ENCODE measurements at places on chromosomes 7 and 10.

DNA sequence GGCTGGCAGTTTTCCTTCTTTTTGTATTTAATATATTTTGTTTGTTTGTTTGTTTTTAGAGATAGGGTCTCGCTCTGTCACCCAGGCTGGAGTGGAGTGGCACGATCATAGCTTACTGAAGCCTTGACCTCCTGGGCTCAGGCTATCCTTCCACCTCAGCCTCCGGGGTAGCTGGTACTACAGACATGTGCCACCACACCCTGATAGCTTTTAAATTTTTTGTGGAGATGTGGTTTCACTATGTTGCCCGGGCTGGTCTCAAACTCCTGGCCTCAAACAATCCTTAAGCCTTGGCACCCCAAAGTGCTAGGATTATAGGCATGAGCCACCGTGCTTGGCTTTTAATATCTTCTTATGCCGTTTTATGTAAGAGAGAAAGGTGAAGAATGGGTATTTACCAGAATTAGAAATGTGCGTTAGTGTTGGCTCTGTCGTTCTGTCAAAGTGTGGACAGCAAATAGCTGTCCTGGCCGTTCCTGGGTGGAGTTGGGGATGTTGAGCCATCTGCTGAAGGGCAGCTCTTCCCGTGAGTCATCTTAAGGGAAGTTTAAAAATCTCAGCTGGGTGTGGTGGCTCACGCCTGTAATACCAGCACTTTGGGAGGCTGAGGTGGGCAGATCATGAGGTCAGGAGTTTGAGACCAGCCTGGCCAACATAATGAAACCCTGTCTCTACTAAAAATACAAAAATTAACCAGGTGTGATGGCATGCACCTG is 14.8 kb downstream of the OGDH start:
- DNase-seq = no peak

- no peak for DNase-seq
Observed at GRCh38 chr10:26944261-26944882, 83.6 kb upstream of the ABI1 start.

DNA sequence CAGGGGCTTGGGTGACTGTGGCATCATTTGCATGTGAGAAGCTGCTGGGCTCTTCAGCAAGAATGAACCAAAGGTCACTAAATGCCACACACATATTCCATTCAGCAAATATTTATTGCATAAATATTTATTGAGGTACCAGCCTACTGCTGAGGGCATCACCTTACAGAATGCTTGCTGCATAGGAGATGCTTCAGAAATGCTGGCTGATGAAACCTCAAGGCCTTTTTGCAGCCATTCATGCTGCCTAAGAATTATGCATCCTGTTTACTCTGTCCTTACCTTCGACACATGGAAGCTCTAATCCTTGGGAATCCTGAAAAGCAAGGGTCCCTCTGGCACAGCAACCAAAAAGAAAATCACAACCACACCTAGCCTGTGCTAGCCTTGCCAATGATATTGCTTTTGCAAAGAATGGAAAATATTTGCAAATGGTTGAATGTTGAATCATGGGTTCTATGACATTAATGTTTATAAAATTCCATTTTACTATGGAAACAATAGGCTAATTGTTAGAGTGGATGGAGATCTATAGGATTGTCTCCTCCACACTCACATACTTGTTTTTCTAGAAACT is 79.6 kb downstream of the PCGF5 start:
- no peak for DNase-seq

DNA sequence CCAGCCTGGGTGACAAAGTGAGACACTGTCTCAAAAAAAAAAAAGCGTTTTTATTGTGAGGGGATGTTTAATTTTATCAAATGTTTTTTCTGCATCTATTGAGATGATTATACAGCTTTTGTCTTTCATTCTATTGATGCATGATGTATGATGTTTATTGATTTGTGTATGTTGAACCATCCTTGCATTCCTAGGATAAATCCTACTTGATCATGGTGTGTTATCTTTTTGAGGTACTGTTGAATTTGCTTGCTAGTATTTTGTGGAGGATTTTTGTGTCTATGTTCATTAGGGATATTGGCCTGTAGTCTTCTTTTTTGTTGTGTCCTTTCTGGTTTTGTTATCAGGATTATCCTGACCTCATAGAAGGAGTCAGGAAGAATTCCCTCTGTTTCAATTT is 22.3 kb upstream of the PLA2G12B start:
- no peak for DNase-seq

GRCh38 chr10:51425431-51425830 is 274.0 kb downstream of the CSTF2T start:
- no peak for DNase-seq

DNA sequence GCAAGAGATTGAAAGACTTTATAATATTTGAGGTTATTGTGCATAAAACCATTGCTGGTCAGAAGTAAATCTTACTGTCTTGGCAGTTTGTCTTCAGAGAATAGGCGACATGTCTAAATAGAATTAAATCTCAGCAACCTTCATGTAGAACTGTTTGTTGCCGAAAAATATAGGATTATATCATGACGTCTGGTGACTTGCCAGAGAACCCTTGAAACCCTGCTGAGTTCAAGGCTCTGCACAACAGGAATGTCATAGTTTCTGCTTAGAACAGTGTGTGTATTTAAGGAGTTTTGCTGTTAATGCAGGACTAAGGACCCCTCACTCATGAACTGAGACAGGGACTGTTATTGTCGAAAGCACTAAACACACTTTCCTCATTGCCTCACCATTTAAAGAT is 206.4 kb upstream of the ETV1 start:
- DNase-seq = no peak

DNA sequence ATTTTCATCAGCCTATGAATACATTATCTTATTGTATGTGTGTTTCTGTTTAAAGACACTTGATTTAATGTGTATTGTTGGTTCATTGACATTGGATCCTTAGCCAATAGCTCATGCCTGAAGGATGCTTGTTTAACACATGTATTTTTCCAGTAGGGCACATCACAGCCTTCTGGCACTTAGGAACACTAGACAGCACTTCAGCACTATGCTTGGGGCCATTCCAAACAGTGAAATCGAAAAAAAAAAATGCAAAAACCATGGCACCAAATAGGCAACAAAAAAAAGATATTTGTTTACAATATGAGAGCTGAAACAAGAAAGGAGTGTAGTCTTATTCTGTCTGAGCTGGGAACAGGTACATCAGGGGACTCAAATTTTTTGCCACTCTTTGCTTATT is 262.8 kb downstream of the SLC25A13 start:
- DNase-seq = peak; percentile 97

DNA sequence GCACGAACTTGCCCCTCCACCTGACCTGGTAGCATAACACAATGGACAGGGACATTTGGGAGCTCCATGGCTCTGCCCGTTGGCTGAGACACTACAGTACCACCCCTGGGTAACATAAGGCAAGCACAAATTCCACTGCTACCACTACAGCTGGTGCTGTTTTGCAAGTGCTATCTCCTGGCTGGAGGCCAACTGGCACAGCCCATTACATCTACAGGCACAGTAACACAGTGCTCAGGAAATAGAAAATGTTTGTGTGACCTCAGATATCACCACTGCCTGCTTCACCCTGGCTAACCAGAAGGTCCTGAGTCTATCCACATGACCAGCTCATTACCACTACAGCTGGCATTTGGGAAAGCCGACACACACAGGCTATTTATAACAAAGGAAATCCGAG is 631.1 kb upstream of the MBL2 start:
- no peak for DNase-seq

GRCh38 chr7:2945171-2945570 is 98.5 kb downstream of the CARD11 start:
- DNase-seq = no peak

GRCh38 chr10:113267619-113268562 is 285.0 kb upstream of the HABP2 start:
- no peak for DNase-seq

DNA sequence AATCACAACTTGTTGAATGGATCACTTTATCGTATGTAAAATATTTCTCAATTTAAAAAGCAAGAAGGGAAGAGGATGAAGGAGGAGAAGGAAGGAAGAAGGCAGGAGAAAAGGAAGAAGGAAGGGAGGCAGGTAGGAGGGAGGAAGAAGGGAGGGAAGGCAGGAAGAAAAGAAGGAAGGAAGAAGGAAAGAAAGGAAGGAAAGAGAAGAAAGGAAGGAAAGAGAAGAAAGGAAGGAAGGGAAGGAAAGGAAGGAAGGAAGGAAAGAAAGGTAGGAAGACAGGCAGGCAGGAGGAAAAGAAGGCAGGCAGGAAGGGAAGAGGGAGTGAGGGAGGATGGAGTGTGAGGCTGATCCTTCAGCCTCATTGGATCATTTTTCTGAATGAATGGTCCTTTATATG is 145.5 kb downstream of the MYOF start:
- DNase-seq = no peak

GRCh38 chr7:33128990-33129805 is at the start of gene BBS9:
Gene BBS9, plus strand, starts transcription at chr7:33129564. Its CDS starts 16,689 bp downstream, at chr7:33146253.
- DNase-seq = peak; percentile 83

DNA sequence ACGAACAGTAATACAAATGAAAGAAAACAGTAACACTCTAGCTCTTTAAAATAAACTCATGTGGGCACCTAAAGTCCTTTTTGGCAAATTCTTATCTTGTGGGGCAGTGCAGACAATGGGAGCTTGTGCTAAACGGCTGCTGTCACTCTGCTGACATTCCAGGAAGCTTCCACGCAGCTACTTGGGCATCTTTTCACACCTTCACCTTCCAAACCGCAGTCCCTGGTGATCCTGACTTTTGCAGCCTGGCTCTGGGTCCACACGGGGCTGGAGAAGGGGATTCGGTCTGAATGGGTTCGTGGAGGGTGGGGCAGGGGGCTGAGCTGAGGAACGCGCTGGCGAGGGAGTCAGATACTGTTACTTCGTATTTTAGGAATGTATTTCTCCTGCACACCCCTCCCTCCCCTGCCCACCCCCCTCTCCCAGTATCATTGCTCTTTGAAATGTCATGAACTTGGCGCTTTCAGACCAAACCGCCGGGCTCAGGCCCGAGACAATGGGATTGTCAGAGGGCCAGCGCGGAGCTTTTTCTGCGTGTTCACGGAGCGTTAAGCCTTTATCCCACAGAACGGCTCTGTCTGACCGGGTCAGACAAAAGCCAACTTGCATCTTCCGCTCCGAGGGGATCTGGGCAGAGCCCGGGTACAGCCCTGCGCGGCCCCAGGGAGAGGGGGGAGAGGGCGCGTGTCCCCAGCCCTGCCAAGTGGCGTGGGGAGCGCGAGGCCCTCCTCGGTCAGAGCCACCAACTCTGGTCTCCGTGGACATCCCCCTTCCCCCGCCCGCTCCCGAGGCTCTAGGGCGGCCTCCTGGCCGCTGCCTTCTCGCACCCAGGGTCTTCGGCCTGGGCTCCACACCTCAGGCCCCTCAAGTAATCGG is 76.7 kb upstream of the EN2 start:
- no peak for DNase-seq

DNA sequence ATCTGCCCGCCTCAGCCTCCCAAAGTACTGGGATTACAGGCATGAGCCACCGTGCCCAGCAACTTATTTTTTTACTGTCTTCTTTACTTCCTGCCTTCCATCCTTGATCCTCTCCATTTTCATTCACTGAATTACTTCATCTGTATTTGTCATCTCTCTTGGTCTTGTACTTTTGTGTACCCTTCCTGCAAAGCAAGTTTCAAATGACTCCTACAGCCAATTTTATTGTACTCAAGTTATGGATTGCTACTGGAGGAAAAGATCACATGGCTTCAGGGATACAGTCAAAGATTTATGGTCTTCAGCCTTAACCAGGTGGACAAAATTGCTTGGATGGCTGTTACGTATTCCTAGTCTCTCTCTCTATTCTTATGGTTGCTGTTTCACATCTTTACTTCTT is 22.6 kb downstream of the SEPTIN7 start:
- DNase-seq = no peak

DNA sequence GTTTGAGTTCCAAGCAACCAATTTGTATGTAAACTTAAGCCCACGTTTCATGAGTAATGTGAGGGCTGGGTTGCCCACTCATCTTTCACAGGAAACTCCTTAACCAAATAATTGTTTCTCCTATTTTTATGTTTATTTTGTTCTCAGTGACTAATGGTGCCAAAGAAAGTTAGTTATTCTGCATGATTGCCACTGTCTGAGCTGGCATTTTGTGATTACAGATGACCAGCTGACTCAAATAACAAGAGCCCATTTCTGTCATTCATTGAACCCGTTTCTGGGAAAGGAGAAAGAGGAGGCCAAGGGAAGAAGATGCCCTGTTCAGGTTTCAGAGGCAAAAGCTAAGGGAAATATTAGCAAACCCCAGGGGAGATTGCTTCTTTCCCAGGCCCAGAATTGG is 186.9 kb upstream of the MYO3A start:
- no peak for DNase-seq

DNA sequence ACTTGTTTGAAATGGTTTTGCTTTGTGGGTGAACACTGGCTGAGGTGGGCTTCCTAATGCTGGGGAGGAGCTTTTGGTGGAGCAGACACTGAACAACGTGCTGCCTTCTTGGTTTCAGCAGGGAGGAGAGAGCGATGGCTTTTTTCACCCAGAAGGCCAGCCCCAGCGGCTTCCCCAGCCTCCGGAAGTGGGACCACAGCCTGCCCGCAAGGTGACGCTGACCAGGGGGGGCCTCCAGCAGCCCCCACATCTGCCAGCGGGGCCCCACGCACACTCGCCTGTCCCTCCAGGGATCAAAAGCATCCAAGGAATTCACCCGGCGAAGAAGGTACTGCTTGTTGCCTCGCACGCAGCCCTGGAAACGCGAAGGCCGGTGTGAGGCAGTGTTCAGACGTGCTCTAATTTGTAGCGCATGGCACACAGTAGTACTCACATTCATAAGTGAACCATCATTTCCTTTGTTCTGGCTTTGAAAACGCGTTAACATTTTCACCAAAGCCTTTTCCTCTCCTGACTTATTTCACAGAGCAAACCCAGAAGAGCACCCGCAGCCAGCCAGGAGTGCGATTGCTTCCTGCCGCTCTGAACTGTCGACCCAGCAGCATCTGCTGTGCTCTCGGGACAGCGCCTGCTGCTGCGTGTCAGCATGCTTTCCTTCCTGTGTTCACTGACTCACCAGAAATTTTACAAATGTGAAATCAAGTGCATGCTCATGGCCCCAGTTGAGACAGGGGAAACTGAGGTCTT is 48.4 kb downstream of the SHH start:
- no peak for DNase-seq

- no peak for DNase-seq
Observed at GRCh38 chr10:113381981-113382509, 170.8 kb upstream of the HABP2 start.

DNA sequence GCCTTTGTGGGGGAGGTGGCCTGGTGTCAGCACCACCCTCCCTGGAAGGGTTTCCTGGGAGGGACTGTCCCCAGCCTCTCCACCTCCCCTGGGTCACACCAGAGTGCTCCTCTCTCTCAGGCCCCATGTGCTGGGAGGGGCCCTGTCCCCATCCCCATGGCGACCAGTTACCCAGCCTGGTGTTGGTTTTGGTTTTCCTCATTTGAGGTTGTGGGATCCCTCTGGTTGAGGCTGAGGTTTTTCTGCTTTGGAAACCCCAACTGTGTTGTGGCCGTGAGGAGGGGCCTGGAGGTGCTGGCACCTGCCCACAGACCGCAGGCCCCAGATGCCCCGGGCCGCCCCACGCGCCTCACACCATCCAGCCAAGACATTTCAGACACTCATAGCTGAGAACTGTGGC is 106.3 kb downstream of the GRK5 start:
- no peak for DNase-seq

- DNase-seq = no peak
Observed at GRCh38 chr10:79266084-79266483, 81.2 kb upstream of the PPIF start.

Measured in DMS79 (cell line).